ENCODE measurements at places on chromosomes 4 and X. TPM values are rescaled to one million over a fixed set of nuclear protein-coding genes. Genes with fewer than 3 reads are reported as not detected.

DNA sequence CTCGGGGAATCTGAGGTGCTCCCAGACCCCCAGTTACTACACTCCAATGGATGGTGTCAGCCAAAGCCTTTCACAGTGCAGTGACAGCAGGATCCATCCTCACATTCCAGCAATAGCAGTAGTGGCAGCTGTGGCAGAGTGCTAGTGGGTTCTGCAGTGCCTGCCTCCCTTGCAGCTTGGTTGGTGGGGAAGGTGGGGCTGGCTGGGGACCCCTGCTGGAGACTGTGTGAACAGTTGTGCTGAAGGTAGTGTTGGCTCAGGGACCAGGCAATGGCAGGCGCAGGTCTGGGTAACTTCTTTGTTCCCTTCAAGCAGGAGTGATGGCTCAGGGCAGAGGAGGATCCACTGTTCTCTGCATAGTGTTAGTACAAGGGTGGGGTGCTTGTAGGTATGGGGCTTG, 343.7 kb upstream of the TRAM1L1 start:
- no peak for DNase-seq

- no peak for DNase-seq
Observed at GRCh38 chrX:54715621-54716020, 82.4 kb downstream of the ITIH6 start.

- no peak for DNase-seq
Observed at GRCh38 chrX:135944486-135944885, 29.3 kb downstream of the MMGT1 start.

HSFX3 gene
- not detected for total RNA-seq

FAM47E gene
- total RNA-seq = not detected

GNRHR gene
- not detected for total RNA-seq

HGFAC gene
- 0.64 TPM for total RNA-seq

MORC4 gene
- total RNA-seq = 16.3 TPM

GAGE13 gene
- not detected for total RNA-seq

Data from glomerular endothelial cell (primary cell).